ENCODE measurements at places on chromosomes 12 and 14.

- no peak for DNase-seq
Observed at GRCh38 chr12:9221483-9221882, 13.3 kb upstream of the PZP start.

GRCh38 chr14:76958020-76958979 lies 70.2 kb downstream of the IRF2BPL start:
- DNase-seq, result no peak

GRCh38 chr12:6941782-6942181 lies 1.8 kb upstream of the RNU7-1 start:
- DNase-seq, result no peak

DNA sequence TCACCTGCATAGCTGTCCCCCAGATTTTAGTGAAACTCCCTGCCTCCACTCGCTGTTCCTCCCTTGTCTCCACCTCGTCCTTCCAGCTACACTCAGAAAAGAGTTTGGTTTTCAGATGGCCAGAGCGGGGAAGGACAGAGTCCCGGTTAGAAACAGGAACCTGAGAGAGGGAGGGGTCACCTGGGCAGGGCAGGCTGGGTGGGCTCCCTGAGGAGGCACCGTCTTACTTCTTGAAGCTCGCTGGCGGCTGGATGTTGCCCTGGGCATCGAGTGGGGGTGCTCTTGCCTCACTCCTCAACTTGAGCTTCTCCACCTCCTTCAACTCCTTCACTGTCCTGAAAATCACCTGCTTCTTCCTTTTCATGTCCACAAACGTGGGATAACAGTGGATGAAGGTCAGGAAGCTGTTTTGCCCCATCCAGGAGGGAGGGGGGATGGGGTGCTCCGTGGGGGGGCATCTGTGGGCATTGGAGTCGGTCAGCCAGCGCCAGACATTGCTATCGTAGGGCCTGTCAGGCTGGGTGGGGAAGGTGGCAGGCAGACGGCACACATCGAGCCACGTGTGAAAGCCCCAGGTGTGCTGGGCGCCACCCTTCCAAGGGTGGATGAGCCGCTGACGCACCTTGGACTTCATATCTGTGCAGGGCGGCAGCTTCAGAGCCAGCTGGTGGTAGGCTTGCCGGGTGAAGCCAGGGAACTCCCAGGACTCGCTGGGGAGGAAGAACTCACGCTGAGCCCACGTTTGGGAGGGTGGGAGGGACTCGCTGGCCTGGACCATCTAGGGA lies 2.0 kb downstream of the TEX52 start:
- DNase-seq, result no peak

- DNase-seq, result no peak
Observed at GRCh38 chr12:68122236-68122920, 37.2 kb downstream of the IFNG start.

DNA sequence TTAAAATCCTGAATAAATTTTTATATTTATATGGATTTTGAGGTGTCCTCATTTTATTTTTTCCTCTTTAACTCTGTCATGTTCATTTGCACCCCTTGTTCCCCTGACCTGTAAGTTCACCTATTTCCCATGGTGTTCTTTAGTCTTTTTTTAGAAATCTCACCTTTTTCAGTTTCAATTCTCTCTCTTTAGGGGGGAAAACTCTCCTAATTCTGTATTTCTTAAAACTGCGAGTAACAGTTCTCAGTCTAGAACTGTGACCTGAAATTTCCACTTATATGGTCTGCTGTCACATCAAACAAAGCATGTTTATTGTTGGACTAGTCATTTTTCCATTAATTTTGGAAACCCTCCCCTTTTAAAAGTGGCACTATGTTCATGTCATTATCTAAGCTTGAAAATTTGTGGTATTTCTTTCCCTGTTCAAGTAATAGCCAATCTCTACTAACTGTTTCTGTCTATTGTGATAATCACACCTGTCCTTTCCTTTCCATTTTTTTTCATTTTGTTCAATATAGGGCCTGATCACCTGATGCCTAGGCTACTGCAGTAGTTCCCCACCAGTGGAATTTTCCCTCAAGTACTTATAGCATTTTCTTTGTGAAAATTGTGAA lies 14.0 kb upstream of the FBXO33 start:
- no peak for DNase-seq

DNA sequence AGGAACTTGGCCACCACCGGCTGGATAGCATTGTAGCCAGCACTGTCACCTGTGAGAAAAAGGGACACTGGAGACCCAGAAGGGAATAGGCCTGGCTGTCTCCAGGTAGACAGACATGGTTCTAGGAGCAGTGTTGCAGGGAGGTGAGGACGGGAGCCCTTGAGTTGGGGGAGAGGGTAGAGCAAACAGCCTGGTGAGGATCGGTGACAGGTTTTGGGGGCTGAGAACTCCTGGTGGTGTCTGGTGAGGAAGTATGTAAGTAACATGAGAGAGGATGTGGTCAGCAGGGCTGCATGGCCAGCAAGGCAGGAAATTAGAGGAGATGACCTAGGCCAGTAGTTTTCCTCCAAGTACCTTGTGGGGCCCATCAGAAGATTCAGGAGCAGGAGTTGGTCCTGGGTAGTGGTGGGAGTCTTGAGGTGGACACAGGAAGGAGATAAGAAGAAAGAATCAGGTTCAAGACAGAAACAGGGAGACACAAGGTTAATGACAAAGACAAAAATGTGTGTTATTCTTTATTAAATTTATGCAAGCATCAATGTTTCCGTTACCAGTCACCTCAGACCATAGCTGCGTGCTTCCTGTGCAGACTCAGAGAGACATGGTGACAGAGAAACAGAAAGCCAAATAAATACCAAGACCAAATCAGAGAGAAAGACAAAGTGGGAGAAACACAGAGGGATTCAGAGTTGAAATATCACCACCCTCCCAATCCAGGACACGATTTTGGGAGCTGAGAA lies at the start of gene ARHGAP9:
Gene ARHGAP9, minus strand, starts transcription at position 491 of the 740 bp plus-strand sequence. Its CDS starts 460 bp downstream, at position 31.
- peak; percentile 54 for DNase-seq

- no peak for DNase-seq
Observed at GRCh38 chr14:38824706-38825105, 278.3 kb downstream of the SEC23A start.

DNA sequence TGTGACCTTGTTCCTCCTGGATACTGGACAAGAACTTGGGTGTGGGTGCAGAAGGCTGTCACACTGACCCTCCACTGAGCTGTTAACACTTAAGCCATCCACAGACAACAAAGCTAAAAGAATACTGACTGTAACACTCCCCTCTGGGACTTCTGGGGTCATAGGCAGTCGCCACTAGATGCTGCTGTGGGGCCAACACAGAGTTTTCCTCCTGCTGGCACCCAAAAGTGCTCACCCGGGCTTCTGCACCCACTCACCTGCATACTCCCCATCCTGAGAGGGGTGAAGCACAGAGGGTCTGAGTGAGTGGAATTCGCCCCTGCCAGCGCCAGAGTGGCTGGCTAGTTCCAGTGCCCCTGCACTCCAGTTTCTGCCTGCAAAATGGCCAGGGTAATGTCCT lies 422.4 kb upstream of the LMO3 start:
- DNase-seq, result no peak

GRCh38 chr14:66965831-66966230 lies 223.4 kb upstream of the GARIN2 start:
- no peak for DNase-seq

DNA sequence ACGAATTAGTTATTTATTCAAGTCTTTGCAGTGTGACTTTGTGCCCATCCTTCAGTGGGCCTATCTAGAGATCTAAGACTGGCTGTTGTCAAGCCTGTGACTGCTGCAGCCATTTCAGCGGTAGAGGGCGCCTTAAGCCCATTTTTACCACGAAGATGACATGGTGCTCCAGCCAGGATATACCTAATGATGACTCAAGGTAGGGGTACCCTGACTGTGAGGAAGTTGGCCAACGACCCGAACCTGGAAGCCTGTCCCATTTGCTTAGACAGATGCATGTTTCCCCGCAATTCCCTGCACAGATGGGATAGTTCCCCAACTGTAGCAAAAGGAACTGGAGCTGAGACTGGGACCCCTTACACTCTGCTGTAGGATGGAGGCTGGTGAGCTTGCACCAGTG lies 41.3 kb downstream of the RAB3IP start:
- no peak for DNase-seq

- DNase-seq, result no peak
Observed at GRCh38 chr12:7114851-7115250, 5.8 kb upstream of the C1RL start.

- DNase-seq, result no peak
Observed at GRCh38 chr12:88310666-88311065, 168.6 kb downstream of the TMTC3 start.

GRCh38 chr12:96457191-96457930 lies 32.0 kb upstream of the CFAP54 start:
- no peak for DNase-seq

Data from activated gamma-delta T cell treated with Interleukin-2 at 50 U/mL for 16 hours (primary cell).